ENCODE measurements at places on chromosomes 1 and 21. TPM values are rescaled to one million over a fixed set of nuclear protein-coding genes. Genes with fewer than 3 reads are reported as not detected.

DNA sequence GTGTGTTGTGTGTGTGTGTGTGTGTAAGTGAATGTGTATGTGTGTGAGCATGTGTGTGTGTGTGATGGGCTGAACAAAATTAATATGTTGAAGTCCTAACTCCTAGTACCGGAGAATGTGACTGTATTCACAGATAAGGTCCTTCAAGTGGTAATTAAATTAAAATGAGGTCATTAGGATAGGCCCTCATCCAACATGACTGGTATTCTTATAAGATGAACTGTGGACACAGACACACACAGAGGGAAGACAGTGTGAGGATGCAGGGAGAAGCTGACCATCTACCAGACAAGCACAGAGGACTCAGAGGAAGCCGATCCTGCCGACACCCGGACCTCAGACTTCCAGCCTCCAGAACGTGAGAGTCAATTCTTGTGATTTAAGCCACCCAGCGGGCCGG, 91.2 kb upstream of the PGBD5 start:
- DNase-seq = no peak

GRCh38 chr1:146021622-146022402, at the start of gene HJV:
Gene HJV, minus strand, starts transcription at chr1:146021735. Its CDS starts 1,504 bp downstream, at chr1:146020231.
- DNase-seq = peak; percentile 50

DNA sequence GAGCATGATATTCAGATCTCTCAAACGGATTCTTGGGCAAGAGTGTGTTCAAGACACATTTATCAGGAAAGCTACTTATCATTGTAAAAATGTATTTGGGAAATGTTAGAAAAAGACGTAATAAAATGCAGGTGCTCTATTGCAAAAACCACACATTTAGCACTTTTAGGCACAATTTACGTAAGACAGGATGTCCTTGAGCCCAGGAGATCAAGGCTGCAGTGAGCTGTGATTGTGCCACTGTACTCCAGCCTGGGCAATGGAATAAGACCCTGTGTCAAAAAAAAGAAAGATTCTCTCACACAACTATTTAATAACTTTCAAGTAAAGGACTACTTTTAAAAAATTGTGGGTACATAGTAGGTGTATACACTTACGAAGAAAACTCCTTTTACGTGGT, 18.4 kb downstream of the SLC25A33 start:
- no peak for DNase-seq

- no peak for DNase-seq
Measured at GRCh38 chr21:44900559-44901251, 20.0 kb downstream of the ITGB2 start.

DNA sequence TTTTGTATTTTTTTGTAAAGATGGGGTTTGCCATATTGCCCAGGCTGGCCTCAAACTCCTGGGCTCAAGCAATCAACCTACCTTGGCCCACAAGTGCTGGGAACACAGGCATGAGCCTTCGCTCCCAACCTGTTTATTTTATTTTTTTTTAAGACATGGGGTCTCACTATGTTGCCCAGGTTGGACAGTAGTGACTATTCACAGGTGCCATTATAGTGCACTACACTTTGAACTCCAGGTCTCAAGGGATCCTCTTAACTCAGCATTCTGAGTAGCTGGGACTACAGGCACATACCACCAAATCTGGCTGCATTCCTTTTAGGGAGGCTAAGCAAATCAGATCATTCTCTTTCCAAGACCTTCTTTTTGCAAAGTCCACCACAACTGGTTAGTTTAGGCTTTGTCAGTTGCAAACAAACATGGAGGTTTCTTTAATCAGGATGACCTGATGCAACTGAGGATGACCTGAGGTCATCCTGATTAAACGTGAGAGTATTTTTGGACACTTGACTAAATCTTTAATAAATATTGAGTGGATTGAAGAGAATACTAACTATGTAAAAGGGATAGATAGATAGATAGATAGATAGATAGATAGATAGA, 30.0 kb upstream of the RALGPS2 start:
- DNase-seq = no peak

GRCh38 chr1:31730336-31731048, 26.7 kb upstream of the COL16A1 start:
- DNase-seq = no peak

Gene CCDC190
- not detected for total RNA-seq

Gene NTMT2
- not detected for total RNA-seq

Gene ZSWIM5
- 3.5 TPM for total RNA-seq

Gene TLR5
- total RNA-seq = 13.6 TPM

Gene FCRLB
- 0.81 TPM for total RNA-seq

Gene AGT
- total RNA-seq = not detected
